ENCODE measurements at places on chromosomes 3 and 15.

GRCh38 chr15:44084770-44085169 lies 110.3 kb downstream of the FRMD5 start:
- DNase-seq: no peak

DNA sequence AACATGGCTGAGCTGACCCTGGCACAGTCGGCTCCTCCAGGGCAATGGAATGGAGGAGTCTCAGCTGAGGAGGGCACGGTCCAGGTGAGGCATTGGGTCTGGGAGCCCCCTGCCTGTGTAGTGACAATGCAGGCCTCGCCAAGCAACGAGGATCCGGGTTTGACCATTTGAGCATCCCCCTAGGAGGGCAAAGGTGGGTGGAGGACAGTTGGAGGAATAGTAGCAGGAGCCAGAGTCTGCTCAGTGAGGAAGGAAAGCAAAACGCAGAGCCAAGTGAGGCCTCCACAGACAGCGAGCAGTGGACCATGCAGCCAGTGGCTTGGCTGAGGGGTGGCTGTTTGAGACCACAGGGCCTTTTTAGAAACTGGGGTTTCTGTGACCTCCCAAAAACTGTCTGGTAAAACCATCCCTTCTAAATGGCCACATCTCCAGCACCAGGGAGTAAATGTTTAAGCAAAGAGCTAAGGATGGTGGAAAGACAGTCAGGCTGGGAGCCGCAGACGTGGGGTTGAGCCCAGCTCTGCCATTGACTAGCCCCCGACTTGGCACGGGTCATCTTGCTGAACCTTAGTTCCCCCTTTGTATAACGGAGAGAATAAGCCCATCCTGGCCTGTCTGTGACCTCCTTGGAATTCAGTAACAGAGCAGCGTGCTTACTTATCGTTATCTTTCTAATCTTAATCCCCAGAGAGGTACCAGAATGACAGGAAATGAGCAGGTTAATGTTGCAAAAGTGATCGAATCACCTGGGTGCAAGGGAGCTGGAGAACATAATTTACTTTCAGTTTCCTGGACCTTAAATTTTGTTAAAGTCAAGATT lies 46.8 kb downstream of the CMTM6 start:
- DNase-seq: no peak

GRCh38 chr15:80837006-80837405 lies 57.8 kb downstream of the CEMIP start:
- DNase-seq: no peak

GRCh38 chr15:60416484-60416883 lies 18.7 kb upstream of the ANXA2 start:
- DNase-seq: no peak

Measured in right lung (tissue), 10 donors.